ENCODE measurements at places on chromosomes 16 and 17.

GRCh38 chr17:39447561-39447960, 3.5 kb downstream of the MED1 start:
- DNase-seq, result no peak

DNA sequence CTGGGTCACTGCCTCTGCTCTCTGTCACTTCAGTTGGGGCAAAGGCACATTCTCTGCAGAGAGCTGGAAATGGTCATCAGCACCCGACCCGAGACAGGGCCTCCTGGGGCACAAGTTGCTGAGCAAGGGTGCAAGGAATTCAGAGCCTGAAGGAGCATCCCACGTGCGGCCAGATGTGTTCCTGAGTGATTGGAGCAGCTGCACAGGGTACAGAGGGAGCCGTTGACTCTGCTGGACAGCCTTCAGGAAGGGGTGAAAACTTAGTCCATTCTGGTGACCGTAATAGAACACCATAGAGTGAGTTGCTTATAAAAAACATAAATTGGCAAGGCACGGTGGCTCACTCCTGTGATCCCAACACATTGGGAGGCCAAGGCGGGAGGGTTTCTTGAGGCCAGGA, 106.8 kb downstream of the CCDC182 start:
- no peak for DNase-seq

- peak; percentile 93 for DNase-seq
Observed at GRCh38 chr17:56960596-56961538, at the start of gene COIL. TSS of gene COIL (minus strand) at chr17:56961050. CDS start at chr17:56961019, 31 bp downstream.

DNA sequence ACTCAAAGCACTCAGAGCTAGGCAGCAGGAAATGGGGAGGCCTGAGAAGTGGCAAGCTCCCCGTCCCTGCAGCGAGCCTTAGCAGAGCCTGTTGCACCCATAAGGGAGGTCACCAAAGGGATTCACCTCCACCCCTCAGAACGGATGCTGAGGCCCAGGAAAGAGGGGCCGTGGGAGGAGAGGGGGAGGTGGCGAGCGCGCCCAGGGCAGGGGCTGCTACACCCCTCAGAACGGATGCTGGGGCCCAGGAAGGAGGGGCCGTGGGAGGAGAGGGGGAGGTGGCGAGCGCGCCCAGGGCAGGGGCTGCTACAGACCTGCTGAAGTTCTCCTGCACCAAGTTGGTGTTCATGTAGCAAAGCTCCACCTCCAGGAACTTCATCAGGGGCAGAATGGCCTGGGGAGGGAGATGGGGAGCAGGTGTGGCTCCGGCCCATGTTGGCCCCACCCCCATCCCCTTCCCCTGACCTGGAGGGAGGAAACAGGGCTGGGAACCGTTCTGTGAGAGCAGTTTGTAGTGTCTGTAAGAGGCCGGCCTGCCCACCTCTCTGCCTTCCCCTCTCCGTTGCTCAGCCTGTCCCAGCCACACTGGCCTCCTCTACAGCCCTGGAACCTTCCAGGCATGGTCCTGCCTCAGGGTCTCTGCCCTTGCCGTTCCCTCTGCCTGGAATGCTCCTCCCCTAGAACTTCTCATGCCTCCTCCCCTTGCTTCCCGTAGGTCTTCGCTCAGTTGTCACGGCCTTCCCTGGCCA, 11.4 kb downstream of the UNC13D start:
- peak; percentile 51 for DNase-seq

DNA sequence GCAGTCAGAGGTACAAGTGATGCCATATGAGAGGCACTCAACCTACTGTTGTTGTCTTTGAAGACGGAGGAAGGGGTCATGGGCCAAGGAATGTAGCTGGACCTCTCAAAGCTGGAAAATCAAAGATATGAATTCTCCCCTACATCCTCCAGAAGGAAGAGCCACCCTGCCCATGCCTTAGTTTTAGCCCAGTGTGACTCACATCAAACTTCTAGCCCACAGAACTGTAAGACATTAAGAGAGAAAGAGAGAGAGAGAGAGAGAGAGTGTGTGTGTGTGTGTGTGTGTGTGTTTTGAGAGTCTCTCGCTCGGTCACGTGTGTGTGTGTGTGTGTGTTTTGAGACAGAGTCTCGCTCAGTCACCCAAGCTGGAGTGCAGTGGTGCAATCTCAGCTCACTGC, 87.1 kb downstream of the STX8 start:
- DNase-seq, result no peak

GRCh38 chr17:19574956-19575355, 41.3 kb downstream of the SLC47A1 start:
- no peak for DNase-seq

- no peak for DNase-seq
Observed at GRCh38 chr17:17518014-17518413, 21.8 kb upstream of the RASD1 start.

DNA sequence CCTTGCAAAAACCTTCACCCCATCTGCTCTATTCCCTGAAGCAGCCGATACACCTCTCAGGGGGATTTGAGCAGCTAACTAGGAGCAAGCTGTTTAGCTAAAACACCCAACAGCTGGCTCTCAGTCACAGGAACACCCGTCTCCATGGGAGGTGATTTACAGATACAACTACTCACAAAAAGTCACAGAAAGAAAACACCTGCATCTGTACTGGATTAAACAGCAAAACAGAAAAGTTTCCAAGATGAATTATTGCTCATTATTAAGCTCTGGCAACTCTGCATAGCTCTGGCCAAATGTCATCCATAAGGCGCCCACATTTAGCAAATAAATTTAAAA, 22.3 kb downstream of the GJC1 start:
- no peak for DNase-seq

DNA sequence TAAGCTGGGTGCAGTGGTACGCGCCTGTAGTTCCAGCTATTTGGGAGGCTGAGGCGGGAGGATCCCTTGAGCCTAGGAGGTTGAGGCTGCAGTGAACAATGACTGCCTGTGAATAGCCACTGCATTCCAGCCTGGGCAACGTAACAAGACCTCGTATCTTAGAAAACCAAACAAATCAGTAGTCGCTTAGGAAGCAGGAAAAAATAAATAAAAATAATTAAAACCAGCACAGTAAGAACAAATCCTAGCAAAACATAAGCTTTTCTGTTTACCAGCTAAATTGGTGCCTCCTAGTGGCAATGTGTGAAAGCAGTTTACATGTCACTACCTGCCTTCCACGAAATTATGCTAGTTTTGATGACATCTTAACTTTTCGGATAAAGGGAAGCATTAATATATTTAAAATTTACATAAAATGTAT, 1.3 kb downstream of the ARMC5 start:
- DNase-seq, result peak; percentile 70

- peak; percentile 49 for DNase-seq
Observed at GRCh38 chr16:11312718-11313492, 31.8 kb upstream of the PRM1 start.

DNA sequence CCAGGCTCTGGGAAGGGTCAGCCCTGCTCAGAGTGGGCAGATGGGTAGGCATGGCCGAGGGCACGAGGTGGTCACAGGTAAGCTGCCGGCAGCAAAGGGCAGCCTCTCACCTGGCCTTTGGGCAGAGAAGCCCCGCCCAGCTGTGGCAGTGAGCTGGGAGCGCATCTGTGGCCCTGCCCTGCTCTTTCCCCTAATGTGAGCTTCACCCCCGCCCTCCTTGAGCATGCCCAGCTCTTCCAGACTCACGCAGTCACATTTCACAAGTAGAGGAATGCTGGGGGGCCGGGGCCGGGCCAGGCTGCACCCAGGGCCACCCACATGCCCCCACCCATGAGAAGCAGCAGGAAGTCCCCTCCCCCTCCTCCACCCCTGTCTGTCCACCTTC, 40.7 kb upstream of the SLC38A10 start:
- no peak for DNase-seq

- no peak for DNase-seq
Observed at GRCh38 chr17:55424893-55425540, 3.4 kb upstream of the MMD start.

- DNase-seq, result no peak
Observed at GRCh38 chr17:15970500-15970899, 25.6 kb downstream of the ADORA2B start.

- peak; percentile 15 for DNase-seq
Observed at GRCh38 chr16:71426069-71426879, 15.6 kb downstream of the TLE7 start.

DNA sequence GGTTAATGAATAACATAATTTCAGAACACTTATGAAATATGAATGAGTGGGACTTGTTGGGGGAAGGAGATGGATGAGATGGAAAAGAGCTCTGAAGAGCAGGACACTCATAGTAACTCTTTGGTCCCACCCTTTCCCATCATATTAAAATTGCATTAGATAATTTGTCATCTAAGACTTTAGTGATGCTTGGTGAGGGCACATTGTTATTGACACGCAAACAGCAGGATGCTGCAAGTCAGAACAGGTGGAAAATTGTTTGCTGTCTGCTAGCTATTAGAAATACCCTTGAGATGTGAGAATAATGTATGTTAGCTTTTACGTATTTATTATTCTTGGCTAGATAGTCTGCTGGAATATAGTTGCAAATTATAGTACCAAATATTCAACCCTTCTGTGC, 75.7 kb downstream of the TANC2 start:
- DNase-seq, result no peak

DNA sequence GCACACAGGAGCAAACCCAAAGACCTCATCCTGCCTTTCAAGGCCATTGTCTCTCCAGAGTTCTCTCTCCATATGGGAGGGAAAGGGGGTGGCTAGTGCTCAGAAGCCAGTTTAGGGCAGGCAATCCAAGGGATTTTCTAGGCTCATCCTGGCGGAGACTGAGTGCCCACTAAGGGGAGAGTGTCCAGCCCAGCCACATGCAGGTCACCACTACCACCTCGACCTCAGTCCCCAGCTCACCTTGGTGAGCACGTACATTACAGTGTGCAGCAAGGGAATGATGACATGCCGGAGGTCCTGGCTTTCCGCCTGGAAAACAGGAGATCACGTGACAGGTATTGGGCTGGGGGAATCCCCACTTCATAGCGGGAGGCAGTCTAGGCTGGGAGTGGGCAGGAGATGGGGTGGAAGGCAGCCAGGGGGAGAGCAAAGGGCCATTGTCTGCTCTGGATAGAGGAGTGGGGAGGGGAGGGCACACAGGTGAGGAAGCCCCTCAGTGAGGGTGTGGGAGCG, 29.9 kb downstream of the PIK3R6 start:
- DNase-seq, result no peak

DNA sequence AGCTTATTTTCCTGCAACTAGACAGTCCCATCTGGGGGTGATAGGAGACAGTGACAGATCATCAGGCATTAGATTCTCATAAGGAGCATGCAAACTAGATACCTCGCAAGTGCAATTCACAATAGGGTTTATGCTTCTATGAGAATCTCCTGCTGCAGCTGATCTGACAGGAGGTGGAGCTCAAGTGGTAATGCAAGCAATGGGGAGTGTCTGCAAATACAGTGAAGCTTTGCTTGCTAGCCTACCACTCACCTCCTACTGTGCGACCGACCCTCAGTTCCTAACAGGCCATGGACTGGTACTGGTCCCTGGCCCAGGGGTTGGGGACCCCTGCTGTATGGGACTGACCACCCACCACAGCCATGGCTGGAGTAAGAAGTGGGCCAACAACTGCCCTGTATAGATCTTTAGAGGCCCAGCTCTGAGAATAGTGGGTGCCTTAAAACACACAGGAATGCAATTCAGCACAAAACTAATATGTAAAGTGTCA, 26.0 kb upstream of the IRX3 start:
- no peak for DNase-seq

GRCh38 chr16:27679899-27680298, 130.0 kb downstream of the KATNIP start:
- no peak for DNase-seq

- DNase-seq, result no peak
Observed at GRCh38 chr16:30060836-30061554, 4.6 kb upstream of the ALDOA start.

All from CD4-positive, alpha-beta T cell treated with Interleukin-17A for 1 hour (primary cell).